ENCODE measurements at places on chromosomes 7 and 10.
A peak's percentile ranks its signal among the peaks of the same experiment; 100 is the strongest.

DNA sequence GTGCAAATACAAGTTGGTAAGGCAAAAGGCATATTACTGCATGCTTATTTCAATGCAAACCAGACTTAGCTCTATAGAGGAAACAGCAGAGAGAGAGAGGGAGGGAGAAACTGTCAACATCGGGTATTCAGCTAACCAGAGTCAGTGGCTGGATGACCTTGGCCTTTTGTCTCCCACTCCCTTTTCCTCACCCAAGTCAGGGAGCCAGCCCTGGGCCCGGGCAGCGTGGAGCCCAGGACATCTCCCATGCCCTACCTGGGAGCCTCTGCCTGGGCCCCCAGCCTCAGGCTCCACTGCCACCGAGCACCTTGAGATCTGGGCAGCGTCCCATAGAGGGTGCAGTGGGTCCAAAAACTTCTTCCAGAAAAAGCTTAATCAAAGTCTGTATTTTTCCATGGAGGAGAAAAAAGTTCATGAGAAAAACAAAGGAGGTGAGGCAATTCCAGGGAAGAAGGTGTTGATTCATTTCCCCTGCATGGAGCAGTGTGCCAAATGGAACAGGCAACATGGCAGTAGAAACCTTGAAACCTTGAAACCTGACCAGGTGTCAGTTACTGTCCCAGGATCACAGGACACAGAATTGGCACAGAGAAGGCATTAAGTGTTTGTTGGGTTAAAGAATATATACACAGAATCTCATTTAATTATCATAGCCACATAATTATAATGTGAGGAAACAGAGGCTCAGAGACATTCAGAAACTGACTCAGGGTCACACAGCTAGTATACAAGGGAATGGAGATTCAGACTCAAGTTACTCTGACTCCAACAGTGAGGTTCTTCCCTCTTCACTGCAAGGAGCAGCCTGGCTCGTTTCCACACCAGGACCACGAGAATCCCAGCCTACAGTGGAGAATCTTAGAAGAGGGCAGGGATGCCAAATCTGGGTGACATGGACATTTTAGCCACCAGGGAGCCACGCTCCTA is 5.8 kb upstream of the NCOA4 start:
- no peak overlapping the region for H3K27ac ChIP-seq
- no peak overlapping the region for H3K4me3 ChIP-seq
- peaks cover 2% of the 10 kb centered on the region for H3K4me1 ChIP-seq
- no peaks in the 10 kb centered on the region for H3K36me3 ChIP-seq
- no peaks in the 10 kb centered on the region for H3K27me3 ChIP-seq

DNA sequence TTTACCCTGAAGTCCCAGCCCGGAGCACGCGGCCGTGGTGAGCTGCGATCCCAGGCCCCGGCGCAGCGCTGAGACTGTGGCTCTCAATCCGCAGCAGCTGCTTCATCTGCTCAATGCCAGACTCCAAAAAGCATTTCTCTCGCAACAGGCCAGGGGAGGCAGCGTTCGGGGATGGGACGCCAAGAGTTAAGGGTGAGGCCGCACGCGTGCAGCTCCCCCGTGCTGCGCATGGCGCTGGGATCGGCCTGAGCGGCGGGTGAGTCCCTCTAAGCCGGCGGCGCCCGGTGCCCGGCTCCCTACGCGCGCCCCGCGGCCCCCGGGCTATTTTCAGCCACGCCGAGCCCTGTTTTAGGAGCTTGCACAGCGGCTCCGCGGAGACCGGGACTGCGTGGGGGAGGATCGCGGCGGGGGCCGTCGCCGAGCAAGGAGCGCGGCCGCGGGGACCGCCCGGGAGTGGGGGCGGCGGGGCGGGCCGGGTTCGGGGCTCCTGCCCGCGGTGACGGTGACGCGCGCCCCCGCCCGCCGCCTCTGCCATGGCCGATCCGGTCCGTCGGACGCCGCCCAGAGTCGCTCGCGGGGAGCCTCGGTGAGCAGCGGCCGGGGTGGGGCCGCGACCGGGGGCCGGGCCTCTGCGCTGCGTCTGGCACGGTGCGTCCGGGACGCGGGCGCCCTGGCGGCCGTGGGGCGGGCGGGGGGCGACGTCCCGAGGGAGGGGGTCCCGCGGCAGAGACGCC is 29.4 kb upstream of the JAKMIP3 start:
- DNase-seq, result no peak
- H3K4me1 ChIP-seq, result peaks cover 7% of the 10 kb centered on the region
- no peaks in the 10 kb centered on the region for H3K36me3 ChIP-seq
- no peak overlapping the region for H3K27ac ChIP-seq
- H3K27me3 ChIP-seq, result peaks cover 49% of the 10 kb centered on the region

- peak overlapping the region; percentile 81 for H3K27ac ChIP-seq
- peaks cover 39% of the 10 kb centered on the region for H3K36me3 ChIP-seq
Measured at GRCh38 chr10:69348816-69349541, 67.7 kb downstream of the TACR2 start.

DNA sequence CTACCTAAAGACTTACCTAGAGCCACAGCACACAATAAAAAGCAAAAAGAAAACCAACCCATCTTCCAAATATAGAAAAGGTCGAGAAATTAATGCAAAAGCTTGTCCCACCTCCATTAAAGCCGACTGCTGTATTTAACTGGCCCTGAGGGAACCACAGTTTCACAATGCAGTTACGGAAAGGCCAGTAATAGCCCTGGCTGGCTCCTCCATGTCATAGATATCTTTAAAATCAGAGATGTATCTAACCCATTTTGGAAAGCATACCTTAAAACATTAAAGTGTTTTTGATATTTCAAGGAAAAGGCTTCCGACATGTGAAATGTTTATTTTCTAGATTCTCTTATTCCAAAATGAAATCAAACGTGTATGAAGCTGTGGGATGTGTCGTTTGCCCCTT is 23.0 kb downstream of the HDAC9 start:
- H3K4me1 ChIP-seq, result no peaks in the 10 kb centered on the region
- H3K27ac ChIP-seq, result no peak overlapping the region
- H3K4me3 ChIP-seq, result no peak overlapping the region
- no peaks in the 10 kb centered on the region for H3K27me3 ChIP-seq

DNA sequence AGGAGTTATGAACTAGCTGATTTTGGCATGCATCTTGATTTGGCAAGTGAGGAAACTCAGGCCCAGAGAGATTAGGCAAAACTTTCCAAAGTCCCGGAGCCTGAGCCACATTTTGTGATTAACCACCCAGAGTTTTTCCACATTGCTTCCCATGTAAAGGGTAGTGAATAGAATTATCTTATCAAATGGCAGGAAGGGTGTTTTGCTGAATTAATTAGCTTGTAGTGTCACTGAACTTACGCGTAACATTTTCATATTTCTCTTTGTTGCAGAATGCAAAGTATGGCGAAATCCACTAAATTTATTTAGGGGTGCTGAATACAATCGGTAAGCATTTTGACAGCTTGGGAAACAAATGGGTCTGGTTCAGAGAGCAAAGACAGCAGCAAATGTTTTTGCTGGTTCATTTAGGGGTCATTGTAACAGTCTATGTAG is 176.2 kb downstream of the ST7 start:
- DNase-seq, result no peak
- peaks cover 10% of the 10 kb centered on the region for H3K36me3 ChIP-seq
- H3K27me3 ChIP-seq, result no peaks in the 10 kb centered on the region
- no peak overlapping the region for H3K4me3 ChIP-seq
- no peak overlapping the region for H3K27ac ChIP-seq

All from activated CD4-positive, alpha-beta memory T cell treated with anti-CD3 and anti-CD28 coated beads for 36 hours (primary cell).